ENCODE measurements at places on chromosomes 2 and 18.
A peak's percentile ranks its signal among the peaks of the same experiment; 100 is the strongest.

GRCh38 chr2:174717273-174717672 lies 47.0 kb downstream of the CHRNA1 start:
- peak; percentile 5 for DNase-seq

DNA sequence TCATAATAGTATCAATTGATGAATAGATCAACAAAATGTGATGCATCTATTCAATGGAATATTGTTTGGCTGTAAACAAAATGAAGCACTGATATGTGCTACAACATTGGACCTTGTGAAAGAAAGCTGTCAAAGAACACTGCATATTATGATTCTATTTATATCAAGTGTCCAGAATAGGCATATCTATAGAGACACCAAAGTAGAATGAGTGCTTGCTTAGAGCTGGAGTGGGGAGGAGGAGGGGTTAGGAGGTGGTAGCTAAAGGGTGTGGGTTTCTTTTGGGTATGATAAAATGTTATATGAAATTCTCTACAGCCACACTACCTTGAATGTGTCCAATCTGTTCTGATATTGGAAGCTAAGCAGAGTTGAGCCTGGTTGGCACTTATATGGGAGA lies 23.0 kb upstream of the MGAT5 start:
- no peak for DNase-seq

- DNase-seq = no peak
Measured at GRCh38 chr2:196914867-196915460, 11.5 kb downstream of the PGAP1 start.

DNA sequence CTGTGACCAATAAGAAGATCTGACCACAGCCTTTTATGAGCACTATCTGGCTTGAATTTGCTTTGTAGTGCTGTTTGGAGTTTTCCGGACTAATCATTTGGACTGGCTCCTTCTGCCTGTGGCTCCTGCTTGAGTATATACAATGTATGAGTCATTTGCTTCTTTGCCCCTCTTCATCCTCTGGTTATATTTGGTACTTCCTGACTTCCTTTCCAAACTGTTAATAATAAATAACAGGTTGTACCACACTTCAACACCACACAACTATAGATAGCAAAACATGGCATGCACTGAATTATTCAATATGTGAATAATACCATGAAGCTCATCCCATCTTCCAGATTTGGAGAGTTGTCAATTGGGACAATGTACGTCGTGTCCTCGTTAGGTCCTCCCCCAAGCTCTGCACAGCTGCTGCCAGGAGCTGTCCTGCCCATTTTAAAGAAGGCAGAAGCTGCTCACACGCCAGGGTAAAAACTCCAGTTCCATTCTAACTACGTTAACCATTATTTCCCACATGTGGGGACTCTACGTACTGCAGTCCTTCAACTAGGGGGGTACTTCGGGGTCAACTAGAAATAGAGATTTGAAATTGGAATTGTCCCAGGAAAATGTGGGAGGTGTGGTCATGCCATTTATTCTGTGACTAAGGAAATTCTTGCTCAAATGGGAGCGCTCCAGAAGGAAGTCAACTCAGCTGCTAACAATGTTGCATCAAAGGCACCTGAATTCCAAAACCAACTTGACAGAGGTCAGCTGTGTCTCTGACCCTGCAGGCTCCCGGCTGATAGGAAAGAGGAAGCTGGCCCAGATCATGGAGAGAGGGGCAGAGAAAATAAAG lies 38.1 kb downstream of the ST8SIA5 start:
- no peak for DNase-seq

GRCh38 chr2:226338825-226339224 lies 460.8 kb downstream of the IRS1 start:
- DNase-seq = no peak

GRCh38 chr2:228118940-228119339 lies 62.5 kb downstream of the SPHKAP start:
- no peak for DNase-seq

DNA sequence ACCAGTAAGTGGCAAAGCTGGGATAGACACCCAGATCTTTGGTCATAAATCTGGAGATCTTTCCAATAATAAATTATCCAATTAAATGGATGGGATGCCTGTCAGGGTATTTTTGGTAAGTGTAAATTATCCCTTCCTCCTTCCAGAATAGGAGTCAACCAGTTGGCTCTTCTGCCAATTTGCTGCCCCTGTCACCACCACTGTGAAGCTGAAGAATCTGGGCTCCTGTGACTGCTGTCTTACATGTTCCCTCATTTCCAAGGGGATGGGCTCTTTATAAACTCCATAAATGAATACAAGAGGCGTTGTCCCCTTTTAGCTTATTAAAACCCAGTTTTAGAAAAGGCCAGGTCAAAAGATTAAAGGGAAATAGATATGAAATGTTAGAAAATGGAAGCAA lies 17.8 kb upstream of the BMP10 start:
- DNase-seq = no peak

GRCh38 chr2:45211636-45212035 lies 202.4 kb upstream of the SIX2 start:
- DNase-seq = no peak

GRCh38 chr2:166238176-166238575 lies 110.4 kb upstream of the SCN1A start:
- no peak for DNase-seq

- peak; percentile 79 for DNase-seq
Measured at GRCh38 chr18:21599585-21600525, 649 bp downstream of the ESCO1 start.

DNA sequence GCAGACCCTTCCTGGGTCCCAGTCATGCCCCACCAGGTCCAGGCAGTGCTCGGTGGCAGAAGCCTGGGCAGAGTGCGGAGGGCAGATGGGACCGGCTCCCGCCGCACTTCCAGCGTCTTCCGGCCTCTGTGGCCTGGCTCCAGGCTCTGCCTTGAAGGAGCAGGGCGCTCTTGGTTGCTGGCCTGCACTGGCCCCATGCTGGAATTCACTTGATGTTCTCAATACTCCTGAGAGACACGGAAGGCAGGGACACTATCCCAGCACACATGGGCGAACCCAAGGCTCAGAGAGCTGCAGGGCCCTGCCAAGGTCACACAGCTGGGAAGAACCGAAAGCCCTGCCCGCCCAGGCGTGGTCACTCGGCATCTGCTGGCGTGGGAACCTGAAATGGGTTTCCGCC lies 87.6 kb upstream of the ODC1 start:
- no peak for DNase-seq

- no peak for DNase-seq
Measured at GRCh38 chr2:194363878-194364277, 1293.1 kb upstream of the SLC39A10 start.
